NCI-H1105 treated with DMSO at 0.1 percent for 48 hours (cell line): ENCODE measurements at places on chromosomes 1 and 21.

DNA sequence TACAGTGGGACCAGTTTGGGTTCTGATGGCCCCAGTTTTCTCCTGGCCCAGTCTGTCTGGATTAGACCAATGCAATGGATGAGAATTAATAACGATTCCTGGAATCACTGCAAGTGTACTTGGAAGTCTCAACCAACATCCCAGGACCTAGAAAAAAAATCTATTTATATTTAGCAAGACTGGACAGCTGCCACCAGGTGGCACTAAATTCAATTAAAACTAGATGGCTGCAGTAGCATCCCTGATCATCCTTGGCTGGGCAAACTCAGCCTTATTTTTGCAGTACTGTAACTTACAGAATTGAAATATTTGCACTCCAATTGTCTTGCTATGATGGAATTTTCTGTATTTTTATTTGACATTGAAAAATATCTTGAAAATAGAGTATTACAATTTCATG is 165.7 kb downstream of the NCAM2 start:
- peak; percentile 68 for DNase-seq

DNA sequence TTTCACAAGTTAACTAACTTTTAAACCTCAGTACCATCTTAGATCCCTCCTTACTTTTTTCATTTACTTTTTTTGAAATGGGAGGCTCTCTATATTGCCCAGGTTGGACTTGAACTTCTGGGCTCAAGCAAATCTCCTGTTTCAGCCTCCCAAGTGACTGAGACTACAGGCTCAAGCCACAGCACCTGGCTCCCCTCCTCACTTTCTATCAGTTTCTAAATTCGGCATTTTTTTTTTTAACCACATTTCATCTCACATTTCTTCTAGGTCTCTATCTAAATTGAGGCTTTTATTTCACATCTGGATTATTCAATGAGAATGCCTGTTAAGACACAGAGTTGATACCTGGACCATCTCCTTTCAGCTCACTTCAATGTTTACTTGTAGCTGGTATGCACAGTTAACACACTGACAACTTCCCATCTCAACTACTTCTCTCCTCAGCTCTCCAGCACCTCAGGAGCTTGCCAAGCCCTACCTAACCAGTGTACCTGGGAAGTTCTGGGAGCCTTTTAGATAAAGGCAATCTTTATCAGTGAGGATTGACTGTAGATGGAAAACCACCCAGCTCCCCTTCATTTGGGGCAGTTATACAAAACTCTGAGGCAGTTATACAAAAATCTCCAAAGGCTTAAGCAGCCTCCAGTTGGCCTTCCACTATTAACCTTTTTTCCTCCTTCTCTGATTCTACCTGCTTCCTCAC is 3.4 kb downstream of the USP33 start:
- no peak for DNase-seq

GRCh38 chr1:239742416-239743109 is 349.1 kb upstream of the FMN2 start:
- DNase-seq, result no peak

DNA sequence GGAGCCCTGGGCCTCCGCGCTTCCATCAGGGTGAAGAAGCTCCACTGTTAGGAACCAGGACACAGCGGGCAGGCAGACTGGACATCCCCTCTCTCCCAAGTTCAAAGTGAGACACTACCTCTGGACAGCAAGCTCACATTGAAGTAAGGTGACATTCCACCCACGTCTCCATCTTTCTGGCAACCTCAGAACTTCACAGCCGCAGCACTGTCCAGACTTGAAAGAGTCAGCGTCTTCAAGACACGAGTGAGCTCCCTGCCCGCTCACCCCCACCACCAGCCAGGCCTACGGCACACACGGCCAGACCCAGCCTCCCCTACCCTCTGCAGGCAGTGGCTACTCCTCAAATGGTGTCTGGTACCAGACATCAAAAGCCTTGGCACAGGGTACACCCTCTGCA is 11.1 kb downstream of the WDR4 start:
- DNase-seq, result no peak

DNA sequence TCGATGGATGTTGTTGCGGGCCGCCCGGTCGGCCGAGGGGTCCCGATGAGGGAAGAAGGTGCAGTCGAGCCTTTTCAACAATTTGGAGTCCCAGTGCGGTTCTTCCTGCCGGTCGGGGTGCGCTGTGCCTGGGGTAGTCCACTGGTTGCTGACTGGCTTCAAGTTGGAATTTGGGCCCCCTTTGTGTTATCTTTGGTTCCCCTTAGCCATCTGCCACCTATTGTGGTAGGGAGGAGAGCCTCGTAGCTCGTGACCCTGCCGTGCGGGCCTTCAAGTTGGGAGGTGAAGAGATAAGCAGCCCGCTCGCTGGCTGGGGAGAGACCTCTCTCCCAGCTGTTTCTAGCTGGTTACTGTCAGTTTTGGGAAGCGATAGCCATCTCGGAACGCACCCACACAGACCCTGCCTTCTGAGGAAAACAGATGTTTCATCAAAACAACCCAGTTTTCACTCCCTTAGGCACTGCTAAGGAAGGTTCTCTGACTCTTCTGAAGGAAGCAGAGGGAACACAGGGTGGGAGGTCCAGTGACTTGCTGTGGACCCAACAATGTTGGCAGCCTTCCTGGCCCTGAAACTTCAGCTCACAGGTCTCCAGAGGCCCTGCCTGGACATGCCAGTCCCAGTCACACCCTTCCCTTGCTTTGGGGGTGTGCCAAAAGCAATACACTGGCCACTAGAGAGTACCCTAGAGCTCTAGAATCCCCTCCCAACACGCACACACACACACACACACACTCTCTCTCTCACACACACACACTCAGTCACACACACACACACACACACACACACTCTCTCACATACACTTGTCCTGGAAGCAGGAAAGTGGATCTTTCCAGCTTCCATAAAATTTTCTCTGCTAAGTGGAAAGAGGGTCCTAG is 1.0 kb downstream of the BTG2 start:
- peak; percentile 93 for DNase-seq

DNA sequence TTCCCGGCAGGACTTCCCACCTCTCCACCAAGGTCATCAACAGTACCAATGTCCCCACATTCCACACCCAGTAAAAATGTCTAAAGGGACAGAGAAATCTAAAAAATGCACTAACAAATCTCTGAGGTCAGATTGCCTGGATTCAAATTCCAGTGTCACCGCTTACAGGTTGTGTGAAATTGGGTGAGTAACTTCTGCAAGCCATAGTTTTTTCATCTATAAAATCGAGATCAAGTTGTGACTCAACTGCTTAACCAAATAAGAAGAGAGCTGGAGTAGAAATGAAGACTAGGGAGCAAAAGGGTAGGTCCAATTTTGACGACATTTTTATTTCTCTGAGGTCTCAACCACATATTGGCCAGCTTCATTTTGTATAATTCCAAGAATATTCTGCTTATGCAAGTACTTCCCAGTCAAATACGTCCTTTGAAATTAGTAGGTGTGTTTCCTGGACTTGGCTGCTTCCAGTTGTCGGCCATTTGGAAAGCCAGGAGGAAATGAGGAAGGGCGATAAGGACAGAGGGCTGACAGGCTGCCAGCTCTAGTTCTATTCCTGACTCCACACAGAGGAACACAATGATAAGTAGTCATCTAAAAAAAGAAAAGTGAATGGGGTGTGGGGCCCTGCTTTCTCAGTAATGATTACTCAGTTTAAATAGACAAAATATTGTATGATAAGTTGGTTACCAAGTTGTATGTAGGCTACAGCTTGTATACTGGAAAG is 57.7 kb upstream of the ZC3H11B start:
- no peak for DNase-seq
